ENCODE measurements at places on chromosomes 2 and 18.

GRCh38 chr18:11688972-11689668, at the start of gene GNAL:
TSS of gene GNAL (plus strand) at chr18:11689264. CDS start at chr18:11689564, 300 bp downstream.
- no peak for DNase-seq

- DNase-seq: no peak
These were observed 1.2 kb downstream of the RAB12 start for GRCh38 chr18:8610459-8610851.

DNA sequence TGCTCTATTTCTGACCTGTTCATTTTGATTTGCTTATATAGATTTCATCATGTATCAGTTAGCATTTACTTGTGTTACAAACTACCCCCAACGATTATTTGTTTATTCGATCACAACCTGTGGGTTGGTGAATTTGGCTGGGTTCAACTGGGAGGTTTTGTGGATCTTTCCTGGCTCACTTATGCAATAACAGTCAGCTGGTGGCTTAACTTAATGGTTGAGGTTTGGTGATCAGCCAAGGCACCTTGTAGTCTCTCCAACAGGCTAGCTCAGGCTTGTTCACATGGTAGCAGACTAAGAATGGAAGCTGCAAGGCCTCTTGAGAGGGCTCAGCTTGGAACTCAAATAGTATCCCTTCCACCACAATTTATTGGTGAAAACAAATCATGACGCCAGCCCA, 5.4 kb upstream of the PUM2 start:
- DNase-seq: no peak

DNA sequence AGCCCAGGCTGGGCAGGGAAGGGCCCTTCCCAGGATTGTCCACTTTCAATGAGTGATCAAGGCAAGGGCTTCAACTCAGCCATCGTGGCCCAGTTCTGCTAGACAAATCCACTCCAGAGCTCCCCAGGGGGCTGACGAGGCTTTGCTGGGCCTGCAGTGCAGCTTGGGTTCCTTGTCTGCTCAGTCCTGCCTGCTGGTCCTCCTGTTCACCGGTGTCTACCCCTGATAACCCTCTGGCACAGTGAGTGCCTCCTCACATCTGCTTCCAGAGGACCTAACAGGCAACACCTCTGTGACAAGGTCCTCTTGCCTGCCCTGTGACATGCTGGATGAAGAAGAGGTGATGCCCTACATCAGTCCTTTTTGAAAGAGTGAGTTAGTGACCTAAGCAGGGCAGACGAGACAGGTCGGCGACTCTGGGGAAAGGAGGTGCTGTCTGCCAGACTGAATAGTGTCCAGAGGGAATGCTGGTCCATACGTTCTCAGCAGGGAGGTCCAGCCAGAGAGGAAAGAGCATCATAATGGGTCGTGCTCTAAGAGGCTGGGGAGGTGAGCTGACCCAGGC, 20.9 kb upstream of the KCNF1 start:
- no peak for DNase-seq

DNA sequence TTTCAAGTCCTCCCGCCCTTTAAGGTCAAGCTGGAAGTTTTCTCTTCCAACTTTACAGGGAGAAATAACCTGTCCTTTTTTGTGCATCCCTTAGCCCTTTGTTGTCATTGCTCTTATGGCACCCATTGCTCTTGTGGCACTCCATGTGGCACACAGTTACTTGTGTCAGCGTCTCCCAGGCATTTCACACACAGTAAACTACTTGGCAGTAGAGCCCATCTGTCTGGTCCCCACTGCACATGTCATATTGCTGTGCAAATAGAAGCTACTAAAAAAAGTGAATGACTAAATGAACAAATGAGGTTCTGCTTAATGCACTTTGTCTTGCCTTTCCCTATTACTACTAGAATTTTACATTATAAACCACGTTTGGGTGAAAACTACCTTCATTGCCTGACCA, 149.3 kb downstream of the EML6 start:
- no peak for DNase-seq

- no peak for DNase-seq
These were observed 510 bp downstream of the NCKAP1 start for GRCh38 chr2:183037553-183038340.

- DNase-seq: no peak
These were observed 140.3 kb downstream of the GALNT14 start for GRCh38 chr2:30997979-30998378.

GRCh38 chr18:10508591-10508990, 17.2 kb upstream of the NAPG start:
- DNase-seq: no peak

GRCh38 chr18:59372975-59373374, 13.9 kb upstream of the LMAN1 start:
- no peak for DNase-seq

DNA sequence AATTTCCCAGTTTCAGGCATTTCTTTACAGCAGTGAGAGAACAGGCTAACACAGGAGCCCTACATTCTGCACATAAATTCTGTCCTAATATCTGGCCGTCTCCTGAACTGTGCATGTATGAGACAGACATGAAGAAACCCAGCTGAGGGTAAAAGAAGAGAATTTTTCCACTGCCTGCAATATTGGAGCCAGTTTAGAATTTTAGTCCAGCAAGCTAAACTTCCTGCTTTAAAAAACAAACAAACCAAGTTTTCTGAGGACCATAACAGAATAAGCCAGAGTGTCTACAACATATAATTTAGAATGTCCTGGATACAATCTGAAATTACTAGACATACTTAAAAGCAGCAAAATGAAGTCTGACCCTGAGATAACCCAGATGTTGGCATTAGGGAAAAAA, 215.1 kb upstream of the KLHL29 start:
- no peak for DNase-seq

DNA sequence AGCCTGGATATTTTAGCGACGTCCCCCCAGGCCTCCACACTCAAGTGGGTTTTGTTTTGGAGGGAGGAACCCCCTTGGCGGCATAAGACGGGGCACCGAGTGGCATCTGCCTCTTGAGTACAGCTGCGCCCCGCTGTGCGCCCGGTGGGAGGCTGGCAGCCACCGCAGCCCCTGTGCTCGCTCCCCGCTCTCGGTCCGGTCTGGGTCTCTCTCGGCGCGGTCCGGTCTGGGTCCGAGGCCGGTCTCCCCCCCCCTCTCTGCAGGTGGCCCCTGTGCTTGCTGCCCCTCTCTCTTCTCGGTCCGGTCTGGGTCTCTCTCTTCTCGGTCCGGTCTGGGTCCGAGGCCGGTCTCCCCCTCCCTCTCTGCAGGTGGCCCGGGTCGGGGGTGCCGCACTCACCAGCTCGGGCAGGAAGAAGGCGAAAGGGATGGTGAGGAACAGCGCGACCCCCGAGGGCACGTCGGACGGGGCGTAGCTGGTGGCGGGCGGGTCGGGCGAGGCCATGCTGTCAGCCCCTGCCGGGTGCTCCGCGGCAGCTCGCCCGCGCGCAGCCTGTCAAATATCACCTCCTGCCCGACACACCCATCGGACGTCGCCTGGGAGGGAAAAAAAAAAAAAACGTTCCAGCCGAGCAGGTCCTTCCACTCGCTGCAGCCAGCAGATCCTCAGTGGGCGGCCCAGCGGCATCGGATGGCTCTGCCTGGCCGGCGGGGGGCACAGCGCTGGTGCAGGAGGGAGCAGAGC, at the start of gene MALL:
Gene MALL (minus strand): TSS at position 532 of the 742 bp plus-strand sequence. CDS start 30 bp downstream, at position 502.
- no peak for DNase-seq

GRCh38 chr18:75809151-75809925, 381.8 kb upstream of the SMIM21 start:
- DNase-seq: no peak

- DNase-seq: no peak
These were observed 529.8 kb upstream of the CNTNAP5 start for GRCh38 chr2:123495241-123495640.

DNA sequence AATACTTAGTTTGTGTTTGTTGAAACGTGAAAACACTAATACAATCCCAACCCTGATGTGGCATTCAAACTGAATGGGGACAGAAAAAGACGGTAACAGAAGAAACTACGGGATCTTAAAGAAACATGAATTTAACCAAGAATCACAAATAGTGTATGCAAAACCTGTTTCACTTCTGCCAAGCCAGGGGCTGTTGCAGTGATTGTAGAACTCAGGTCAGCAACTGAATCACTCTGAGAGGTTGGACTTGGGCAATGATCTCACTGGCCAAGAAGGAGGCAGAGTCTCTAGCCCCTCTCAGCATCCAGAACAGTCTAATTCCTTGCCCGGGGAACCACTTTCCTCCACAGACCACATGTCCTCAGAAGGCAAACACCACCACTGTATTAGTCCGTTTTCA, 54.9 kb upstream of the CRIM1 start:
- DNase-seq: no peak

DNA sequence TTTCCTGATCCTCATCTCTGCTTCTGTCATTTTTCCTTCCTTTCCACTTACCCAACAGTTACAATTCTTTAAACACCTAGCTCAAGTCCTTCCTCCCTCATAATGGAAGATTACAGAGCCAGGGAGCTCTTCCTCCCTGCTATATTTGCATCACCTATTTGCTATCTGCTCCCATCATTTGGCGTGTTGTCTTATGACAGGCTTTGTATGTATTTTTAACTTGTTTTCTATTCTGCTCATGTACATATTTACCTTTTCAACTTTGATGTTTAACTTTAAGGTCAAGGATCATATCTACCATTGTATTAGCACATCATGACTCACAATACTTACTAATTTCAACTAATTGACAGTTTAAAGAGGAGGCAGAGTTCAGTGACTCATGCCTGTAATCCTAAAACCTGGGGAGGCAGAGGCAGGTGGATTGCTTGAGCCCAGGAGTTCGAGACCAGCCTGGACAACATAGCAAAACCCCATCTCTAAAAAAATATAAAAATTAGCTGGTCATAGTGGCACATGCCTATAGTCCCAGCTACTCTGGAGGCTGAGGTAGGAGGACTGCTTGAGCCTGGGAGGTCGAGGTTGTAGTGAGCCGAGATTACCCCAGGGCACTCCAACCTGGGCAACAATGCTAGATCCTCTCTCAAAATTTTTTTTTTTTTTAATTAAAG, 308.0 kb upstream of the STON1 start:
- DNase-seq: no peak

DNA sequence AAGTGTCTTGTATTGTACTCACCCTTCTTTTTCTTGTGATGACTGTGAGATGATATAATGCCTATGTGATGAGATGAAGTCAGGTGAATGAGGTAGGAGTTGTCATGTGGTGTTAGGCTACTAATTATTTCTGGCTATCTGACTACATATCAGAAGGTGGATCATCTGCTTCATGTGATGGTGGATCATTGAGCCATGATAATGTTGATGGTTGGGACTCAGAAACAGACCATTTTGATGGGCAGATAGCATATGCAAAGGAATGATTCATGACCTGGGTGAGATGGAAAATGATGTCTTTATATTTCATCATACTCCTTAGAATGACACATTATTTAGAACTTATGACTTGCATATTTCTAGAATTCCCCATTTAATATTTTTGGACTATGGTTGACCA, 19.5 kb downstream of the ANKRD30B start:
- DNase-seq: no peak

- DNase-seq: no peak
These were observed 73.5 kb downstream of the MDH1 start for GRCh38 chr2:63662028-63662804.

GRCh38 chr2:150027164-150027563, 439.6 kb upstream of the MMADHC start:
- DNase-seq: no peak

DNA sequence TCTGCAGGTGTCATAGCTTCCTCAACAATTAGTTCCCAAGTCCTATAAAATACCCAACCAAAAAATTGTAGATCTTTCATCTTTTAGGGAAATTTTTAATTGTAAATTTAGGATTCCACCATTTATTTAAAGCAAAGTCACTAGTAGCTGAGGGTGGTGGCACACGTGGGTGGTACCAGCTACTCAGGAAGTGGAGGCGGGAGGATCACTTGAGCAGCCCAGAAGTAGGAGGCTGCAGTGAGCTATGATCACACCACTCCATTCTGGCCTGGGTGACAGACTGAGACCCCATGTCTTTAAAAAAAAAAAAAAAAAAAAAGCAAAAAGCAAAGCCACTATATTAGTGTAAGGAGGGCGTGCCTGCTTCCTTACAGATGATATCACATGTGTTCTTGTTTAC, 60.3 kb upstream of the GREB1L start:
- no peak for DNase-seq

DNA sequence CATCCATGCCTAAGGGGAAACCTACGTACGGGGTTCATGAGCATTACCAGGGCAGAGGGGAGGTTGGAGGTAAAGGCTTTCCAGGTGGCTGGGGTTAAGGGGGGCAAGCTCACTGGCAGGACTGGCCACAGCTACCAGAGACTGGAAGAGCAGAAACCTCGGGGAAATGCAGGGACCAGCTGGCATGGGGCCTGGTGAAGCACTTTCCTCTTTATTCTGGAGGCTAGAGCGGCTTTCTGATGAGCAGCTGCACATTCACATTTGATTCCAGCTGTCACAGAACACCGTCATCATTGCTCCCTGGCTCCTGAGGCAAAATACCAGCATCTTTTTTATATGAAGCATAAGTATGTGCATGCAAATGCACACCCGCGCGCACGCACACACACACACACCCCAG, 28.7 kb upstream of the LRRC30 start:
- no peak for DNase-seq

- DNase-seq: no peak
These were observed 96.4 kb upstream of the LINC00305 start for GRCh38 chr18:64245126-64245861.

DNA sequence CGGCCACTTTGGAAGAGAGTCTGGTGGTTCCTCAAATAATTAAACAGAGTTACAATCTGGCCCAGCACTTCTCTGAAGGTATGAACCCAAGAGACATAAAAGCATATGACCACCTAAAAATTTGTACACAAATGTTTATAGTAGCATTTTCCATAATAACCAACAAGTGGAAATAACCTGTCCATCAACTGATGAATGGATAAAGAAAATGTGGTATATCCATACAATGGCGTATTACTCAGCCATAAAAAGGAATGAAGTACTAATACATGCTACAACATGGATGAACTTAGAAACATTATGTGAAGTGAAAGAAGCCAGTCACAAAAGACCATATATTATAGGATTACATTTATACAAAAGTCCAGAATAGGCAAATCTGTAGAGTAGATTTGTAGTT, 76.0 kb upstream of the RGPD5 start:
- DNase-seq: no peak

- DNase-seq: no peak
These were observed 57.1 kb upstream of the CD28 start for GRCh38 chr2:203649176-203649814.

GRCh38 chr18:2138552-2138951, 432.8 kb downstream of the METTL4 start:
- DNase-seq: no peak

DNA sequence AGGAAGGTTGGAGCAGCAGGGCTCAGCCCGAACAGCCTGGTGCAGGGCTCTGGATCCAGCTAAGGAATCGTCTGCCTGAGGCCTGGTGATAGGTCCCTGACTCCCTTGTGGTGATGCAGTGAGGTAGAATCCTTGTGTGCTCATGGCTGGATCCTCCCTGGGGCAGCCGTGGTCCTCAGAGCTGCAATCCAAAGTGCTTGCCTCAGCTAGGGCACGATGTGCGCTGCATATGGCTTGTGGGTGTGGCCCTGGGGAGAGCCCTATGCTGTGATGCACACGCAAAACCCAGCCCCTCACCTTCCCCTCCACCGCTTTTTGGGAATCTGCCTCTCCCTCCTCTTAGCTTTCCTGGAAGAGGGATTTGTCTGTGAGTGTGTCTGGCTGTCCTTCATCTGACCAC, 142.2 kb downstream of the DYSF start:
- DNase-seq: no peak

All from CD4-positive, alpha-beta T cell treated with Interleukin-15 for 1 hour (primary cell).